Cortex of kidney (tissue), 1 donor: ENCODE measurements at places on chromosomes 4 and X.

DNA sequence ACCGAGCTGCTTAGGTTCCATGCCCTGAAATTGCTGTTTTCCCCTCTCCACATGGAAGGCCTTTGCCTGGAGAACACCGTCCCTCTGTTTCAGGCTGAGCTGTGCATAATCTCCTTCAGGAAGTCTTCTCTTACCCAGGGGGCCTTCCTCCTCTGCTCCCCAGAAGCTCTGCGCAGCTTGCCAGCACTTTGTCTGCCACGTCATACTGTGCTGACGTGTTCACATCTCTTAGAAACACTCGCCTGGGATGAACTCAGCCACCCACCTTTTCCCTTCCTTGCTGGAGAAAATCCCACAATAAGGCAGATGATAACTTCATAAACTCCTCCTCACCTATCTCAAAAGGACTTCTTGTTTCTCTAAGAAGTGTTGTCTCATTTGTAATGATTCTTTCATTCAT is 110.7 kb downstream of the ARHGAP10 start:
- no peak for DNase-seq

- no peak for DNase-seq
These were observed 38.7 kb downstream of the FHL1 start for GRCh38 chrX:136186023-136186413.

DNA sequence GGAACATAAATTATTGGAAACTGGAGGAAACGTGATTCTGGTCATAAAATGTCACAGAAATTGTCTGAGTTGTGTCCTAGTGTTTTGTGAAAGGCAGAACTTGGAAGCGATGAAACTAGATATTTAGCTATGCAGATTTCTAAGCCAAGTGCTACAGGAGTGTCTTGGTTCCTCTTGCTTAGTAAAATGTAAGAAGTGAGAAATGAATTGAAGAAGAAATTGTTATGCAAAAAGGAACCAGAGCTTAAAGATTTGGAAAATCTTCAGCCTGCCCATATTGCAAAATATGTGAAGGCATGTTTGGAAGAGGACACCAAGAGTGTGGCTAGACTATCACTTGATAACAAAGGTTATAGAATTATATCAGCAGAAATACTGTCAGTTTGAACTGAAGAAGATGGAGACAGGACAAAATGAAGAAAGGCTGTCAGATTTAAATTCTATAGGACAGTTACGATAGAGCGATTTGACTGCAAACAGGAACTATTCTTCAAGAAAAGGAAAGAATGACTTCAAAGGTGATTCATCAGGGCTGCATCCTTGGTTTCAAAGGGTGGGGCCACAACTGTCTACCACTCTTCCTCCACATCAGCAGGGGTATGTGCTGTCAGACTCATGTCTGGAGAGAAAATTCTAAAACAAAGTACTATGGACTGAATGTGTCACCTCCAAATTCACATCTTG is 9.4 kb upstream of the CDS1 start:
- no peak for DNase-seq

GRCh38 chr4:151610229-151610628 is 150.6 kb downstream of the GATB start:
- no peak for DNase-seq

GRCh38 chr4:168028970-168029597 is 63.3 kb upstream of the ANXA10 start:
- DNase-seq: no peak

- no peak for DNase-seq
These were observed 53.7 kb upstream of the NFKB1 start for GRCh38 chr4:102447413-102447812.

DNA sequence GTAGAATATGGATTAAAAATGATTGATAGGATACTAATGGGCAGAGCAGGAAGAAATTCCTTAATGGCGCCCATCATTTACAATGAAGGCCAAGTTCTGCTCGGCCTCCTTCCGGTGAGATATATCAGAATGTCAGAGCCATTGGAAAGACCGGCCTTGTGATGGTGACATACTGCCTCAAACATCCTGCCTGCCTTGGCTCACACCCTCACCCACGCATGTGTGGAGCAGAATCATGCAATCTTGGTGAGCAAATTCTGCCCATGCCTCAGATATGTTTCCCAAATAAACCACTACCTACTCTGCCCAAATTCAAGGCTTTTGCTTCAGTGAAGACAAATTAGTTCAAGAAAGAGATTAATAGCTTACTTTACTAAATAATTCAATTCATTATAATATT is 163.3 kb downstream of the MID1 start:
- DNase-seq: no peak

DNA sequence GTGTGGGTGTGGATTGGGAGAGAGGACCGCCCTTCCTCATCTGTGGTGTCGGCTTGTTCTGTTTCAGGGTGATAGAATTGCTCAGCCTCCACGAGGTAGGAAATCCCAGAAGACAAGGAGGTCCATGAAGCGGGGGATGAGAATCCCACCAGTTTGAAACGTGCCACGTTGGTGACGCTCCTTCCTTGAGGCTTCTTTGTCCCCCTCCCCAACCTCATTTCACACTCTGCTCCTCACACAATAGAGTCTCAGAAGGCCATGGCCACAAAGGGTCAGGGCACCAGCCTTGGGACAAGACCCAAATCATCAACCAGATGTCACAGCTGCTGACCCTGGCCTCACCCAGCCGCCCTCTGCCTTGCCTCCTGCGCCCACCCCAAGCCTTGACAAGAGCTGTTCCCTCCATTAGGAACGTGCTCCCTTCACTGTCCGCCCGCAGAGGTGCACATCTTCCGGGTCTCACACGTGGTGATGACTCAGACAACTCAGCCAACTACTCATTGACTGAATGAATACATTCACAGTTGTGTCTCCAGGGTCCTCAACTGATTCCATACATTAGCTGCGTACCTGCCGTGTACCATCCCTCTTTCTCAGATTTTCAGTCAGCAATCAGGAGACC is 18.3 kb downstream of the BLOC1S4 start:
- no peak for DNase-seq

DNA sequence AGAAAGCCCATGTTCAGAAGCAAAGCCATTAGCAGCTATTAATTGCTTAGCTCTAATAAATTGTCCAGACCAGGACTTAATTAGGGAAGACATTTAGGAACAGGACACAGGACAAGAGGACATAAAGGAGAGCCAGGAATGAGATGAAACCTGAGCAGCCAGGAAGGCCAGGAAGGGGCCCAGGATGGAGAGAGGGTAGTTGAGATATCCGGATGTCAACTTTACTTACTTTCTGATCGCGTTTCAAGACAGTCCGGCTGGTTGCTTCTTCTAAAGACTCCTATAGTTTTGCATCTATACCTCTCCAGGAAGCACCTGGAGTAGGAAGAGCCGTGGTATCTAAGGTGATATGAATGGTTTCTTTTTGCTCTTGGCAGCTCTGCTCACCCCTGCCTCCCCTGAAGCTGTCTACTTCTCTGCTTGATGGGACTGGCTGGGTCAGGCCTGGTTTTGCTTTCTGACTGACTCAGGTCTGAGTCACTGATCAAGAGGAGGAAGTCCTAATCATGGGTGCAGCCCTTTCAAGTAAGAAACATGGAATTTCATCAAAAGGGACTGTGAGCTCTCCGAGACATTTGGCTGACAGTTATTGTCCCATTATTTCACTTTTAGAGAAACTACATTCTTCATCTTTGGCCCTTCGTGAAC is 733.3 kb downstream of the RPA4 start:
- no peak for DNase-seq

GRCh38 chr4:81651243-81651899 is 179.7 kb upstream of the RASGEF1B start:
- DNase-seq: no peak

DNA sequence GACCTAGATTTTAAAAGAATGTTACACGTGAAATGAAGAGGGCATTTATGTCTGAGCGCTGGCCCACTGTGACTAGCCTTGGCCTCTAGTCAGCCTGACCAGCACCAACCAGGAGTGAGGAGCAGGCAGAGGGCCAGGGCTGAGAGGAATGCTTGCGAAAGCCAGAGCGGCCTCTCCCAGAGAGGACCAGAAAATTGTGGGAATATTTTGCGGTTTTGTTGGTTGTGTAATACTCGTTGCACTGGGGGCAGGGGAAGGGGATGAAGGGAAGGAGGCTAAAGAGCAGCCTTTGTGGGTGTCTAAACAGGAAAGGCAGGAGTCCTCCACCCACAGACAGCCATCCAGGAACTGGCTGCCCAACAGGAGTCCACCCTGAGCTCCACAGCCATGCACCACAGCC is 3.8 kb downstream of the GABRE start:
- DNase-seq: no peak

- DNase-seq: no peak
These were observed 717 bp downstream of the PPP3CA start for GRCh38 chr4:101346351-101347266.

GRCh38 chrX:25005034-25005381 is 10.8 kb downstream of the ARX start:
- no peak for DNase-seq

DNA sequence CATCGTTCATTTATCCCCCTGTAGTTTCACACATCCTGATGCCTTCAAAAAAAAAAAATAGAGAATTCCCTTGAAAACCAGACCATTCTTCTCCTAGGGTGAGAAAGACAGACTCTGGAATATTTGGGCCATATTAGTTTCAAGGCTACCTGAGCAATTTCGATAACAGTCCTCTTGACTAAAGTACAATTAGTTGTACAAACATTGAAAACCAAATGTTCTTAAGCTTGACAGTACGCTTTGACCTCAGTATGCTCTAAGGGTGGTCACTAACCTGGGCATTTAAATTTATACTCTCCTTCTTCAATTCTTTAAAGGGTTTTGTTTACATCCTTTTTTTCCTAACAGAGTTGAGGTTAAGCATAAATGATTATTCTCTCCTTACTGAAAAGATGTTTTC is 364.6 kb upstream of the FTHL17 start:
- DNase-seq: no peak

DNA sequence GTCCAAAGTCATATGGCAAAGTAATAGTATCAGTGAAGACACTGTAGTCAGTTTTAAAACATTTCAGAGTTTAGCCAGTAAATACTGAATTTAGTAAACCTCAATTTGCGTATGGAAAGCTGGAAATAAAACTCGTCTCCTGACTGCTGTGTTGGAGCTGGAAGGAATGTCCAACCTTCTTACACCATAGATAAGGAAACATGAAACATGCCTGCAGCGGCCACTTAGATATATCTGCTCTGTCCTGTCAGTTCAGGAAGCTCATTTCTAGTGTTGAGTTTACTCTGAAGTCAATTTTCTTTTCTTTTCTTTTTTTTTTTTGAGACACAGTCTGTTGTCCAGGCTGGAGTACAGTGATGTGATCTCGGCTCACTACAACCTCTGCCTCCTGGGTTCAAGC is 21.2 kb downstream of the ARHGAP10 start:
- DNase-seq: no peak

DNA sequence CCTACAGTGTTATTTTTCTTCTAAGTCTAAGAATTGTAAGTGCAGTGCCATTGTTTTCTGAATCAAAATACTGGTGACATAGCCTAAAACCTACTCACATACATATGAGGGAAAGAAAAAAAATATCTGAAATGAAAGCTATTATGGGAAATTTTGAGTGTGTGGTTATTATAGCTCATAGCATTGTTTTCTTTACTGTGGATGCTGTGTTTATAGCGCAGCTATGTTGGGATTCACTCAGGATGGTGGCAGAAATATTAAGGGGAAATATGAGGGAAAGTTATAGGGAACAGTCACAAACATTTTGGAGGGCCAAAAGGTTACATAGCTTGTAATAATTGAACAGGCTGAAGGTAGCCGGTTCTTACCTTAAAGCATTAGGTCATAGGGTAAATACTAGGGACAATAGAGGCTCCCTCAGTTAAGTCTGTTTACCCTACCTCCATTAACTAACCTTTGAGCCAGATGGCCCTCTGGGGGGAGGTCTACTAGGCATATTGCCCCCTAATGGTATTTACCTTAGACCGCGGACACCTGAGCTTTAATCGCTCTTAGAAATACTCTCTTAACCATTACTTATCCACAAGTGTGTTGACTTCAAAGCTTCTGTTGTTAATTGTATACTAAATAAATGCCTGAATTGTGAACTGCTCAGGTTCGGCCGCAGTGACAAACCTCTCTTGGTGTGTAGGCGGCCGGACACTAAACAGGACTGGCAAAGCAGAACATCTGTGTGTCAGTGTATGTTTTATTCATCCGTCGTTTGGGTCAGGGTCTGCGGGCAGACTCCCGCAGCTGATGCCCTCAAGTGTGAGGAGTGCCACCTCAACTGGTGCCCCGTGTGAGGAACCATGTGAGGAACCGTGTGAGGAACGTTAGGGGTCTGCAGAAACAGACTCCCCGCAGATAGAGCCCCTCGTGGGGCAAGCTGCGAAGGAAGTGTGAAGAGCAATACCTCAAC is 21.3 kb upstream of the SULT1B1 start:
- no peak for DNase-seq

DNA sequence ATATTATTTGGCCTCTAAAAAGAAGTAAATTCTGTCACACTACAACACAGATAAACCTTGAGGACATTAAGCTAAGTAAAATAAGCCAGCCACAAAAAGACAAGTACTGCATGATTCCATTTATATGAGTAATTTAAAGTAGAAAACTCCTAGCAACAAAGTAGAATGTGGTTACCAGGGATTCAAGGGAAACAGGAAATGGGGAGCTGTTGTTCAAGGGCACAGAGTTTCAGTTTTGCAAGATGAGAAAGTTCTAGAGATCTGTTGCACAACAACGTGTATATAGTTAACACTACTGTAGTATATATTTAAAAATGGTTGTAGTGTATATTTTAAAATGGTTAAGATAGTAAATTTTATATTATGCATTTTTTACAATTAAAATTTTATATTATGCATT is 25.4 kb downstream of the SEC31A start:
- no peak for DNase-seq

DNA sequence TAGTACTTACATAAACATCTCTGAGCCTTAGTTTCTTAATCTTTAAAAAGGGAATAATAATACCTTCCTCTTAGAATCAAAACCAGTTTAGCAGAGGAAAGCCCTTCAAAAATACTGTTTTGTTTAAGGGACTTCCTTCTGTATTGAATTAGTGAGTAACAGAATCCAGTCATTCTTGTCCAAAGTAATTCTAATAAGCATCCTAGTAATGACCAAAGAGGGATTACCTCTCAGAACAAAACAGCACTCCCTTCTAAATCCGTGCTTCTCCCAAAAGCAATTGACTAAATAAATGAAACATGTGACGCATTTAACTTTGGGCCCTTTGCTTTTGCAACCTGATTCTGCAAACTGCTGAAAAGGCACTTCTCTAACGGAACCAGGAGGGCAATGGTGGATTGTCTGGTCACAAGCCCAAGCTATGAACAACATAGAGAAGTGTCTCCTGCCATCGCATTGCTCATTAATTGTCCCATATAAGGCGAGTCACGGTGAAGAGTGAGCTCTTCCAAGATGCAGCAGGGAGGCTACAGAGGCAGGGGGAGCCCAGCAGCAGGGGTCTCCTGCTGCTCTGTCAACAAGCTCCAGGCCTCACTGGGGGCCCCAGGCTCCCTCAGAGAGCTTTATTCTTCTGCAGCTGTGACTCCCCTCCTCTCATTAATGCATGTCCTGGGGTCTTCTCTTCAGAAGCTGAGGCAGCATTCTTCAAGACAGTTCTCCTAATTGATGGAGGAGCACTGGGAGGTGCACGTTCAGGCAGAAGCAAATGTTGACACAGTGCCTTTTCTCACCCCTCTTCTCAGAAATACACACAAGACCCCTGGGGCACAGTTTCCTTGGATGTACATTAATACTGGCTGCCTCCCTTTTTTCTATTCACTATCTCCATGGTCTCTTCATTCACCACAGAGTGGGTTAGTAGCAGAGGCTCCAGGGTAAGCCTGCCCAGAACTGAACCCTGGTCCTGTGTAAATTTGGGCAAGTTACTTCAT is 419.6 kb upstream of the RASGEF1B start:
- DNase-seq: no peak

- DNase-seq: no peak
These were observed 163.3 kb downstream of the ATRX start for GRCh38 chrX:77622672-77623071.

GRCh38 chr4:185120631-185120946 is 22.5 kb upstream of the SLC25A4 start:
- no peak for DNase-seq
